ENCODE measurements at places on chromosomes 6 and 20. TPM values are rescaled to one million over a fixed set of nuclear protein-coding genes. Genes with fewer than 3 reads are reported as not detected.

DNA sequence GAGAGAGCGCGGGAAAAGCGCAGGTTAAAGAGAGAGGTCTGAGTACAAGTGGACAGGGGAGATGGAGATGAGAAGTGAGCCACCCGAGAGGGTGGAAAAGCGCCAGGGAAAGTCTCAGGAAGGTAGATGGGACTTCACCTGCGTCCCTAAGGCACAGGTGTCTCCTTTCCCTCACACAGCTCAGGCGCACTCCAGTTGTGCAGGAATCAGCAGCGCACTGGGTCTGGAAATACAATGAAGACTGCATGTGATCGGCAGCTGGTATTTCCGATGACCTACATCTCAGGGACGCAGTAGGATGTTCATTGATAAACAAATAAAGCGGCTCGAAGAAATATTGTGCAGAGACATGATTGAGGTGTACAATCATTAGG, 432 bp upstream of the KHDRBS2 start:
- no peak for DNase-seq

- DNase-seq: no peak
These were observed 4.2 kb downstream of the SCAND1 start for GRCh38 chr20:35950093-35950492.

GRCh38 chr6:136994782-136995181, 50.0 kb downstream of the IL20RA start:
- DNase-seq: no peak

DNA sequence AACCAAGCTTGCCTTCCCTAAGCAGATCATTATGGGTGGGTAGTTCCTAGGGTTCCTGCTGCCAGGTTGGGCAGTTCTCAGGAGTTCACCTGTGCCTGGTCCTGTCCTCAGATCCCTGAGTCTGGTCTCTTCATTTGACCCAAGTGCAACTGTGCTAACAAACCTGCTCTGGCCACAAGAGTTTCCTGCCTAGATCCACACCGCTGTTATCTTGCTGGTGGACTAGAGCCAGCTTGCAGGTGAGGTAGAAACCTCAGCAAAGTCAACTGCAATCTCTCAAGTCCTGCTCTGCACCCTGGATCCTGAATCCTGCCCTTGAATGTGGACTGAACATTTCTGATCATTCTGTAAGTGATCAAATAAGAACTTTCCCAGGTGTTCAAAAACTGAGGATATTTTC, 191.8 kb upstream of the LRFN2 start:
- no peak for DNase-seq

GRCh38 chr6:2962004-2962403, 9.4 kb downstream of the SERPINB6 start:
- no peak for DNase-seq

Gene BFSP1
- 3.5 TPM for total RNA-seq

Gene TMEM151B
- total RNA-seq: not detected
